Forelimb muscle (tissue), 1 donor: ENCODE measurements at places on chromosomes 12 and 14. TPM values are rescaled to one million over a fixed set of nuclear protein-coding genes. Genes with fewer than 3 reads are reported as not detected.

- DNase-seq = no peak
Observed at GRCh38 chr12:2456813-2457186, 338.0 kb upstream of the FKBP4 start.

- no peak for DNase-seq
Observed at GRCh38 chr14:52380294-52380693, 66.2 kb downstream of the PTGER2 start.

DNA sequence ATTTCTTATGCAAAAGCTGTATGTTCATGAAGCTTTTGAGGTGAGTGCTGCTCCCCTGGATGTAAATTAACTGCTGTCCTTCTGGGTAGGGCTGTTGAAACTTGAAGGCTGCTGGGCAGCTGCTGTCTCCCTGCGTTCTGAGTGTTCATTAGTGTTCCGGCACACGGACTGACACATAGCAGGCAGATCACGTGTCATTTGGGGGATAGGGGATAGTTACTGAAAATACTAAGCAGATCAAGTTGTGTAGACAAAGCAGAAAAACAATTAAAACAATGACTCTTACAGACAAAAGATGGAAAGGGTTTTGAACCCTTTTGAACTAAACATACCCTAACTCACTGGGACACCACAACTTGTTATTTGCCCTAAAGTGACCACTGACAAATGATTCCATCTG is 82.5 kb downstream of the PRICKLE1 start:
- no peak for DNase-seq

- no peak for DNase-seq
Observed at GRCh38 chr12:106712768-106713167, 61.7 kb upstream of the RIC8B start.

DNA sequence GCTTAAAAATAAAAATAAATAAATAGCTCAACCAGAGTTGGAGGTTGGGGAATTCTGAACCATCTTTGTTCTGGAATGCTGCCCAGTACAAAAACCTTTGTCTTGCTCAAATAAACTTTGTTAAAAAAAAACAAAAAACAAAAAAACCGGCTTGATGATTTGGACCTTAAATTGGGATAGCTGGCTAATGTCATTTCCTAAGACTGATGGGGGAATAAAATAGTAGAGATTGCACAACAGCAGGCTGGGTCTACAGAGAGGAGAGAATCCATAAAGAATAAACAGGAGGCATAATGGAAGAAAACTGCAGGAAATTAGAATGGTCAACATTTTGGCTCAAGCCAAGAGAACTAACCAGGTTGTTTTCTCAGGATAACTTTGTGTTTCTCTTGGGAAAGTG is 370.9 kb downstream of the AEBP2 start:
- no peak for DNase-seq

GRCh38 chr12:52203079-52203921 is 11.5 kb upstream of the KRT80 start:
- no peak for DNase-seq

GRCh38 chr12:128510511-128510910 is 243.5 kb downstream of the TMEM132C start:
- no peak for DNase-seq

Gene SLC6A15
- 2.9 TPM for polyA plus RNA-seq

DNA sequence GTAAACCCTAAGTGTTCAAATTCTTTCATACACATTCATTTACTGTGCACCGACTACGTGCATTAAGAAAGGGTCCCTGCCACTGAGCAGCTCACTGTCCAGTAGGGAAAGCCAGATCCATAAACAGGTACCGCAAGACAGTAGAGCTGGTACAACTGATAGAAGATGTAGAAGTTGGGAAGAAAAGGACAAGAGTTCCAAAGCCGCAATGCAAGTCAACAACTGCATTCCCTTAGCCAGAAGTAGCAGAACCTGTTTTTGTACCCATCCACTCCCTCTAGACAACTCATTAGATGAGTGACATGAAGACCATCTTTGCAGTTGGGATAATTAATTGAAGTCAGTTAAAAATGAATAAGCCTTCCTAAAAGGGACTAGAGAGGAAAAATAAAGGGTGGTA is 1.3 kb downstream of the SENP1 start:
- no peak for DNase-seq

GRCh38 chr12:131616043-131616700 is 94.7 kb upstream of the SFSWAP start:
- DNase-seq = no peak

- DNase-seq = no peak
Observed at GRCh38 chr12:53299101-53299453, 418 bp upstream of the MYG1 start.

GRCh38 chr12:82746668-82747067 is 60.0 kb downstream of the TMTC2 start:
- no peak for DNase-seq

- no peak for DNase-seq
Observed at GRCh38 chr14:26867171-26867757, 269.4 kb upstream of the NOVA1 start.

DNA sequence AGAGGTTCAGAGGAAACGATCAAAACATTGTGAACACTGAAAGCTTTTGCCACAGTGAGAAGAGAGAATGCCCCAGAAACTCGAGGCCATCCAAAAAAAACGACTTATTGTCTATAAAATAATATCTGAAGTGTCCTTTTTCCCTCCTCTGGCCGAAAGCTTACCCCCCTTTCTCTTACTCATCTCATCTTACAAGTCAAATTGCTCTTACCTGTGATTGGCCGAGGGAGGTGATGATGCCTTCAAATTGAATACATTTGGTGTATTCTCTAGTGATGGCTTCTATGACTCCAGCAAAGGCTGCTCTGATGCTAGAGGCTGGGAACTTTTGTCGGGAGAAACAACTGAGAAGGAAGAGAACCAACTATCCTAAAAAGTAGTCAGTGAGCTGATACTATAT is 90.7 kb downstream of the PTCSC3 start:
- no peak for DNase-seq

Gene RHOJ
- polyA plus RNA-seq = 25.9 TPM

Gene KCNJ8
- 35.0 TPM for polyA plus RNA-seq

DNA sequence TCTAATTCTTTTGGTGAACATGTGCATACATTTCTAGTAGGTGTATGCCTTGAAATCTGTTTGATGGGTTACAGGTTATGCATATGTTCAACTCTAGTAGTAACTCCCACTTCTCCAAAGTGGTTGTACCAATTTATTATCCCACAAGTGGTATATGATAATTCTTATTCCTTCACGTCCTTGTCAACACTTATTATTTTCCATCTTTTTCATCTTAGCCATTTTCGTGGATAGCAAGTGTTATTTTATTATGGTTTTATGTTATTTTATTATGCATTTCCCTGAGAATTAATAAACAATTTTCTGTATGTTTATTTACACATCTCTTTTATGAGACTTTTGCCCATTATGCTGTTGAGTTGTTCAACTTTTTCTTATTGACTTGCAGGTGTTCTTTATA is 11.2 kb upstream of the AMIGO2 start:
- no peak for DNase-seq

Gene NUP37
- polyA plus RNA-seq = 19.6 TPM

- no peak for DNase-seq
Observed at GRCh38 chr12:65632131-65632855, 192.0 kb upstream of the HMGA2 start.

- no peak for DNase-seq
Observed at GRCh38 chr12:3882896-3883564, 9.8 kb upstream of the PARP11 start.

- no peak for DNase-seq
Observed at GRCh38 chr14:23015618-23016017, 5.7 kb upstream of the C14orf93 start.

Gene KCNC2
- 0.38 TPM for polyA plus RNA-seq

Gene PMEL
- 1.1 TPM for polyA plus RNA-seq

DNA sequence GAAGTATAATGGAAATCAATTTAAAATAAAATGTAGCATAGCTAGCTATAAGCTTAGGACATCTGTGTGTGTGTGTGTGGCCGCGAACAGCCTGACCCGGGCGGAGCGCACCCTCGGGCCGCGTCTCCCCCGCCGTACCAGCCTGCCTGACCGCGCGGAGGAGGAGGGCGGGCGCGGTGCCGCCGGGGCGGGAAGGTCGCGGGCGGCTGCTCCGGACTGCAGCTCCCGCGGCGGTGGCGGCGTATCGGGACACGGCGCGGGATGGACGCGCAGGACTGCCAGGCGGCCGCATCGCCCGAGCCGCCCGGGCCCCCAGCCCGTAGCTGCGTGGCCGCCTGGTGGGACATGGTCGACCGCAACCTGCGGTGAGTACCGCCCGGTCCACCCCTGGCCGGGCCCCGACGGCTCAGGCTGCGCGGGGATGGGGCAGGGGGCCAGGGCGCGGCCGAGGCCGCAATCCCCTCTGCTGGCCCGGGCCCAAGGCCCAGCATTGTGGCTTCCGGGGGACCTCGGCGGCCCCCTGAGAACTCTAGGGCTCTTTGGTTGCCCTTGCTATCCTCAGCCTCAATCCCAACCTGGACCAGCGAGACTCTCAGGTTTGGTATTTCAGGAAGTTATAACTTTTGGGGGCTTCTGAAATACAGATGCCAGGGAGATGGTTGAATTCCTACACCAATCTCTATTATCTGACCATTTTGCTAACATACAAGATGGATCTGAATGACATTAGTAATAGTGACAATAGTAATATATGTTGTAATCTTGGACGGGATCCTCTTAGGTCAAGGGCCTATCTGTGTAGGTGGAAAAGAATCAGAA is at the start of gene ABHD12B:
TSS of gene ABHD12B (plus strand) at position 140 of the 819 bp plus-strand sequence. CDS start at position 262, 122 bp downstream.
- DNase-seq = no peak

Gene GPHB5
- not detected for polyA plus RNA-seq

Gene IL22
- polyA plus RNA-seq = not detected

- DNase-seq = no peak
Observed at GRCh38 chr14:21924479-21924878, 250.9 kb upstream of the OR4E1 start.

DNA sequence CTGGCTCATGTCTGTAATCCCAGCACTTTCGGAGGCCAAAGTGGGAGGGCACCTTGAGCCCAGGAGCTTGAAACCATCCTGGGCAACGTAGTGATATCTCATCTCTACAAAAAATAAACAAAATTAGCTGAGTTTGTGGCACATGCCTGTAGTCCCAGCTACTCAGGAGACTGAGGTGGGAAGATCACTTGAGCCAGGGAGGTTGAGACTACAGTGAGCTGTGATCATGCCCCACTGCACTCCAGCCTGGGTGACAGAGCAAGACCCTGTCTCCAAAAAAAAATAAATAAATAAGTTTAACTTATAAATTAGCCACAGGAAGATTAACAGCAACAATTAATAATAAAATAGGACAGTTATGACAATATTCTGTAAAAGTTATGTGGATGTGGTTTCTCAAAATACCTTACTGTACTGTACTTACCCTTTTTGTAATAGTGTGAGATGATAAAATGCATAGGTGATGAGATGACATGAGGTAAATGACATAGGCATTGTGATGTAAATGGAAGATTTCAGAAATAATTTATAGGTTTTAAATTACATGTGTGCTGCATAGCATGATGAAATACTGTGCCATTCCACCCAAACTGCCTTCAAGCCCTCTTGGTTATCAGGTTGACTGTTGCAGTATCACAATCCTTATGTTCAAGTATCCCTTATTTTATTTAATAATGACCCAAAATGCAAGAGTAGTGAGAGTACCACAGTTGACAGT is 22.0 kb downstream of the USP15 start:
- DNase-seq = no peak
